ENCODE measurements at places on chromosomes 11 and 22.

DNA sequence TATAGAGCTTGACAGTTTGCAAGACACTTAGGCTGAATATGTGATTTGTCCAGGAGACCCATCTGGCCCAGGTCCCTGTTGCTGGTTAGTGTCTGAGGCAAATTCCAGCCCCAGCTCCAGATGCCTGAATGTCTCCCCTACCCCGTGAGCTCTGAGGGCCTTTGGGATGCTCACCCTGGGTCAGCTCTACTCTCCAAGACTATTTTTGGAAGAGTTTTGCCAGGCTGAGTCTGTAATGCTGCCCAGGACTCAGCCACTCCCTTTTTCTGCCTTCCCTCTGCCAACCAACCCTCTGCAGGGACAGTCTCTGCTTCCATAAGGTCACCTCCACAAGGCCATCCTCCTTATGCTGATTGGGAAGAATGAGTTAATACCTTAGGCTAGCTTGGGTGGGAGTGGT, 66.3 kb downstream of the CABIN1 start:
- DNase-seq, result no peak

- DNase-seq, result no peak
Observed at GRCh38 chr11:57466680-57467079, 6.4 kb downstream of the RTN4RL2 start.

- DNase-seq, result no peak
Observed at GRCh38 chr22:45105281-45105702, 58.4 kb upstream of the NUP50 start.

DNA sequence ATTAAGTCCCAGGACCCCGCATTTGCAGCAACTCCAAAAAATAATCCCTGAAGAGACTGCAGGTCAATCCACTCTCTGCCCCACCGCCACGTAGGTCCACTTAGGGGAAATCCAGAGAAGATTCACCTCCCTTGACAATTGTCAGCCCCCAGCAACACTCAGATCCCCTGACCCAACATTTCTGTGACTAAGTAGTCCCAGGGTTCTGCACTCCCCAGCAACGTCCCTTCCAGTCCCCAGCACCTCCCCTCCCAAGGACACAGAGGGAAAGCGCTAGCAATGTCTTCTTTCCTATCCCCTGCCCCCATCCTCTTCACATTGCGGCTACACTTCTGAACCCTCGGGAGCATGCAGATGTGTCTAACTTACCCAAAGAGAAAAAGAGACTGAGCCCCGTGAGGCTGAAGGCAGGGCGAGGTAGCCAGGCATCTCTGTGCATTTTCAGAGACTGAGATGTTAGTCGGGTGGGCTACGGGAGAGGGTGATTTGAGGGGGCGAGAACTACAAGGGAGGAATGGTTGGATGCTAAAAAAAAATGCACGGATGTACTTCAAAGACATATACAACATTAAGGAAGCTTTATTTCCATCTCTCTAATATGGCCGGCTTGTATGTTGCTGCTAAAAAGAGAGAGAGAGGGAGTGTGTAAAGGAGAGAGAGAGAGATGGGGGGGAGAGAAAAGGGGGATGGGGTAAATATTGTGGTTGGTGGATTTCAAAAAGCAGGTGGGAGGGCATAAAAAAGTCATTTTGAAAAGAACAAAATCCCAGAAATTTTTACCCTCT, at the start of gene SCN2B:
Gene SCN2B, minus strand, starts transcription at position 647 of the 785 bp plus-strand sequence. Its CDS starts 208 bp downstream, at position 439.
- no peak for DNase-seq

GRCh38 chr11:50155508-50155907, 122.8 kb downstream of the OR4C45 start:
- DNase-seq, result no peak

- DNase-seq, result no peak
Observed at GRCh38 chr11:34996958-34997357, 80.5 kb downstream of the PDHX start.

- DNase-seq, result no peak
Observed at GRCh38 chr22:27747396-27748221, 53.9 kb downstream of the MN1 start.

DNA sequence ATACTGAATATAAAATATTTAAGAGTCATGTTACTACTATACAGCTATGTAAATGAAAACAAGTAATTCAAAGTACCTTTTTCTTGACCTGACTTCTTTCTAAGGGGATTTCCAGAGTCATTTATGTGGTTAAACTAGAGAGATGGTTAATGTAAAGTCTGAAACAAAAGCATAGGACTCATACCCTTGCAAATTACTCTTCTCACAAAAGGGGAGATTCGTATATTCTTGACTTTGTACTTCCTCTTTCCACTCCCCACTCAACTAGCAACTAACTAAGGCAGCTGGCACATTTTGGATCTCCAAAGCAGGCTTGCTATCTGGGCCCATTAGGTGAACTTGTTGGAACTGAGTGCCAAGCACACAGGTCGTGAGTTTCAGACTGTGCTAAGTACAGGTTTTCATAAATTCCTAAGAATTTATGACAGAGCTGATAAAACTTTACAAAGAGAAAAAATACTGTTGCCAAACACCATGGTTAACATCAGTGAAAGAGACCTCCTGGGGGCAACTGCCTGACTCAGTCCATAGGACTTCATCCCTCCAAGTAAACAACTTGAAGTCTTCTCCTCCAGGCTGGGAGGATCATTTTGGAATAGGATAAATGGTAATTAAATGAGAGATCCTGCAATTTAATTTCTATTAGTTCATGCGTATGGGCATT, 77.0 kb upstream of the DDI1 start:
- no peak for DNase-seq

DNA sequence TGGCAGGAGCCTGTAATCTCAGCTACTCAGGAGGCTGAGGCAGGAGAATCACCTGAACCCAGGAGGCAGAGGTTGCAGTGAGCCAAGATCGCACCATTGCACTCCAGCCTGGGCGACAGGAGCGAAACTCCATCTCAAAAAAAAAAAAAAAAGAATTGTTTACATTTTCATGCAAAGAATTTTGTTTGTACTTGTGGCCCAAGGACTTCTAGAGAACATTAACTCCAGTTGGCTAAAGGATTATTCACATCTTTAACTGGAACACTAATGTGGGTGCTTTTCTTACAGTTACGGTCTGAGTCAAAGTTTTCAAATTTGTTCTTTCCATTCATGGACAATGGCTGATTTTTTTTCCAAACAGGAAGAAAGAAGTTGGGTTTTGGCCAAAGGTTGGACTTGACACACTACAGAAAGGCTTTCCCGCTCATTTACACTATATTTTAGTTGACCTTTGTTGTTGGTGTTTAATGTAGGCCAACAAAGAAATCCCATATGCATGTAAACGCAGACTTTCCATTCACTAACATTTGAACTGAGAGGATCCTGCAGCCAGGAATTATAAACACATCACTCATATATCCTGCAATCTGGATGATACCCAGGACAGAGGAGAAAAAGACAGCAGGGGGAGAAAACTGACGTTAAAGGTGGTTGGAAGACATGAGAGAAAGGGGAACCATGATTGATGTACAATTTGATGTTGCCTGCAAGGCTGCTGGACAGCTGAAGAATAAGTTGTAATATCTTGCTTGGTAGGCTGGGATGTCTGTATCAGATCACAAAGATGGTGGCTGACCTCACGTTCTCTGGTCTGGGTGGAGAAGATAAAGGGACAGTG, 13.1 kb downstream of the POU2AF1 start:
- DNase-seq, result no peak

DNA sequence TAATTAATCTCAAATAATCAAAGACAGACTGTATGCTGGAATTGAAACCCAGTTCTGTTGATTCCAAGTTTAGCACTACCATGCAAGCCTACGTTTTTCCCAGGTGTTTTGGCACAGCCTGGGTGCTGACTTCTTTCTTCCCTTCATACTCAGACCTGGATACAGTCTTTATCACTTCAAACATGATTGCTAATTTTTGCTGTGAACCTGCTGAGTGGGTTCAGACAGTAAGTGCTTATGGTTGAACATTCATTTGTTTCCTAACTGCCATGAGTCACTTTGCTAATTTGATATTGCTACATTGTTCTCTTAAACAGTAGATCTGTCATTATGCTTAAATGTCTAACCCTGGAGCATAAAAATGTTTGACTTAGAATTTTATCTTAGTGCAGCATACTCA, 12.2 kb downstream of the PAAF1 start:
- no peak for DNase-seq

DNA sequence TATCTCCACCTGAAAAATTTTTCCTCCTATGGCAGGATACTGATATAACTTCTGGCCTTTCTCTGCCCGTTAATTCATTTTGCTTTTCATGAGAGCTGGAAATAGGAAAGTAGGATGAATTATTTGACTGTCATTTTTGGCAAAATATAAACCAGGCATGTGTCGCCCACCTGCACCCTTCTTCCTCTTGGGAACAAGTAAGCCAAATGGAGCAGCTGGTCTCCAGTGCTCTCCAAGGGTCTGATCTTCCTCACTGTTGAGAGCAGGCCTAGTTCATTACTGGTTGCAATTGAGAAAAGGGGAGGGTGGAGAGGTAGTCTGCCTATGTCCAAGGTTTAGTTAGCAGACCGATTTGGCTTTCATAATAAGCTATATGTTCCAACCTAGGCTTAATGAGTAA, 582.2 kb downstream of the DLG2 start:
- no peak for DNase-seq

DNA sequence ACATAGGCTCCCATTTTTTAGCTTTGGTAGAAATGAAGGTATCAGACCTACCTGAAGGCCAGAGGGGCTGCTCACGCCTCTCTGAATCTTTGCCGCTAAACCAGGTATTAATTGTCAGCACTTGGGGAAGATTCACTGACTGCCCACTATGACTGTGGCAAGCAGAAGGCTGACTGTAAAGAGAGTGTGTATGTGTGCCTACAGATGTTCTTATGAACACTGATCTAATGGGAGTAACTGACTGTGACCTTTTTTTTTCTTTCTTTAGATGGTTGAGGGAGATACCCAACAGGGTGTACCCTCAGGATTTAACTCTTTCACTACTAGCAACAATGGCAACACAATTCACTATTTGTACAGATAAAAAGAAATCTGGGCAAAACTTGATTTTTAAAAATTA, at the start of gene RAG2:
Gene RAG2, minus strand, starts transcription at position 186 of the 400 bp plus-strand sequence. CDS start 4,068 bp downstream, outside the sequence.
- no peak for DNase-seq

GRCh38 chr11:22930816-22931594, 70.7 kb upstream of the CCDC179 start:
- no peak for DNase-seq

DNA sequence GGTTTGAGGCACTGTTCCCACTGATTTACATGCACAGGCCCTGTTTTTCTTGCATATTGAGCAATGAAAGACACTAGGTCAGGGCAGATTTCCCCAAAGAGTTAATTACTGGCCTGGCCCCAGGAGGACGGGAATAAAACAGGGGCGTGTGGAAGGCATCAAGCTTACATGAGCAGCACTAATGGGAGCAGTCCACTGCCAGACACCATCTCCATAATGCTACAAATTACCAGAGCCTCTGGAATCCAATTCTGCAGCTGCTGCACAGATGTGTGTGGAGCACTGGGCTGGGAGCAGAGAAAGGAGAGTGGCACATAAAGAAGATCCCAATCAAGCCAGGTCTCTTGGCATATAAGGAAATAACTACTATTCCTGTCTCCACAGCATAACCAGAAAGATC, 96.9 kb downstream of the CCDC34 start:
- no peak for DNase-seq

GRCh38 chr22:35900483-35901168, 128.0 kb downstream of the RBFOX2 start:
- no peak for DNase-seq

DNA sequence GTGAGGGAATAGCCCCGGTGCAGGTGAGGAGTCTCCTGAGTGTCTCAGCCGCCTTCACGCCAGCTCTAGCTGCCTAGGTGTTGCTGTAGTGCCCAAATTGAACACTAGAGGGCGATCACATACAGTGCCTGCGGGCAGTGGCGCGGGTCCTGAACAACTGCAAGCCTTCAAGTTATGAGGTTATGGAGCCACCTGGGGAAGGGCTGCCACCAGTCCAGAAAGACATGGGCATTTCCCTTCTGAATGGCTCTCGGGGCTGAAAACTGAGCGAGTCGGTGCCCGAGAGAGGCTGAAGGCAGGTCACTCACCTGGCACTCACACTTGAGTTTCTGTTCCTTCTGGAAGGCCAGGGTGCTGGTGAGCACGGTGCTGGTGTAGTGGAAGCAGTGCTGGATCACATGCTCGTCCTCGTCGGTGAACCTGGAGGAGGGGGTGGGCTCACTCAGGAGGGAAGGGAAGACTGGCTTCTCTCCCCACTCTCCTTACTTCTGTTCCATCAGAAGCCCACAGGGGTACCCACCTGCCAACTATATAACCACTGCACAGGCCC, 88.4 kb downstream of the PDE2A start:
- DNase-seq, result peak; percentile 15

GRCh38 chr22:38262051-38262795, 10.6 kb downstream of the TMEM184B start:
- DNase-seq, result no peak

GRCh38 chr11:109422870-109423465, 978 bp downstream of the C11orf87 start:
- no peak for DNase-seq

GRCh38 chr22:42180349-42180842, 49.8 kb upstream of the CYP2D6 start:
- DNase-seq, result no peak

DNA sequence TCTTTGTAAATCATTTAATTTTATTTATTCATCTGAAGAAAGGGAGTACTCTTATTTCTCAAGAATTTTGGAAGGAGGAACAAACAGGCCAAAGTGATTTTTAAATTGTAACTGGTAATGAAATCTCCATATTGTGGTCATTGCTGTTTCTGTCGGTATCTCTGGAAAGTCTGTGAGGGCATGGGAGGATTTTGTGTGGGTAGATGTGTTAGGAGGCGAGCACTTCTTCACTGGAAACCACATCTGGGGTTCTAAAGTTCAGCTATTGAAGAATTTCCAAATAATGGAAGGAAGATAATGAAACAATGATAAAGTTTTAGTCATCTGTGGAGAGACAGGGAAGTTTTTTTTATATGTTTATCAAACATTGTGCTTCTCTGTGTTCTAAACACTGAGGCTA, 6.6 kb downstream of the TRIM34 start:
- DNase-seq, result no peak

GRCh38 chr11:129458278-129458677, 82.6 kb downstream of the BARX2 start:
- no peak for DNase-seq

GRCh38 chr22:17047656-17048055, 37.1 kb upstream of the IL17RA start:
- no peak for DNase-seq

GRCh38 chr11:111819161-111819828, 52.1 kb downstream of the ALG9 start:
- peak; percentile 26 for DNase-seq

- DNase-seq, result no peak
Observed at GRCh38 chr11:68998390-68998911, 14.6 kb downstream of the MRGPRF start.

DNA sequence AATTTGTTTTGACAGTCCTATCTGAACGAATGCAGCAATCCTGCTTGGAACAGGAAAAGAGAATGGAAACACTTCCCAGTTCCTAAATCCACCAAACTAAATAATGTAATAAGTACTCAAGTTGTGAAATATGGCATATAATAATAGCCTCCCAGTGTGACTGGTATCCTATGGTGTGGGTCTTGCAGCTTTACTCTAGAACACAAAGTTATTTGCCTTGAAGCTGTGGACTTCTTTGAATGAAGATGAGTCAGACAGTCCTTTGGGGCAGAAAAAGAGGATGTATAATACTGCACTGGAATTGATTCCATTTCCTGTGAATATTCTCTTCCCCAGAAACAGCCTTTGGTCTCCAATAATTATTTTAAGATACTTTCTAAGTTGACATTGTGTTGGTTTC, 887.0 kb downstream of the KCNA4 start:
- no peak for DNase-seq

Data from amniotic stem cell (primary cell).